CD14-positive monocyte (primary cell): ENCODE measurements at places on chromosomes 11 and 22. TPM values are rescaled to one million over a fixed set of nuclear protein-coding genes. Genes with fewer than 3 reads are reported as not detected.
A peak's percentile ranks its signal among the peaks of the same experiment; 100 is the strongest.

DNA sequence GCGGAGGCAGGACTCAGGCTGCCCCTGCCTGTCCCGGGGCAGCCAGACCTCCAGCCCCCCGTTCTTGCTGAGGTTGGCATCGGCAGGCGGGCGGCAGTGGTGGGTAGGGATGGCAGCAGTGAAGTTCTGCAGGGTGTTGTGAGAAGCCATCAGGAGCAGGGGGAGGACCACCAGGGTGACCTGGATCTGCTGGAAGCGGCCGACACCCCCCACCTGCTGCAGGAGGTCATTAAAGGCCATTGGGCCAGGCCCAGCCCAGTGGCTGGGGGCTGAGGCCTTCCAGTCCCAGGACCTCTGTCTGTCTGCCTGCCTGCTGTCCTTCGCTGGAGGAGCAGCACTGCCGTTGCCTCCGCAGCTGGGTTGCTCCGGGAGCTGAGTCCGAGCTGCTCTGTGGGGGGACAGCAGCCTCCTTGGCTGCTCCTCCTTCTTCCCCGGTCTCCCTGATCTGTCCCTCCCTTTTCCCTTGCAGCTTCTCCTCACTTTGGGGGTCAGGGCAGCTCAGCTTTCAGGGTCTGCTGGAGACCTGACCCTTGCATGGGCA, at the start of gene SLC22A6:
SLC22A6 (minus strand) TSS at position 517 of the 541 bp plus-strand sequence; CDS start at position 240, 277 bp downstream.
- no peak within 1 kb of the TSS for H3K4me3 ChIP-seq
- DNase-seq = no peak
- no peak within 1 kb of the TSS for H3K27ac ChIP-seq
- H3K4me1 ChIP-seq = no peaks in the 10 kb centered on the region
- H3K36me3 ChIP-seq = no peaks in the 10 kb centered on the region

- no peak overlapping the region for H3K4me3 ChIP-seq
- no peak overlapping the region for H3K27ac ChIP-seq
- H3K36me3 ChIP-seq = no peaks in the 10 kb centered on the region
- no peaks in the 10 kb centered on the region for H3K27me3 ChIP-seq
- no peak for DNase-seq
These were observed 20.7 kb upstream of the CPT1A start for GRCh38 chr11:68862421-68862820.

DNA sequence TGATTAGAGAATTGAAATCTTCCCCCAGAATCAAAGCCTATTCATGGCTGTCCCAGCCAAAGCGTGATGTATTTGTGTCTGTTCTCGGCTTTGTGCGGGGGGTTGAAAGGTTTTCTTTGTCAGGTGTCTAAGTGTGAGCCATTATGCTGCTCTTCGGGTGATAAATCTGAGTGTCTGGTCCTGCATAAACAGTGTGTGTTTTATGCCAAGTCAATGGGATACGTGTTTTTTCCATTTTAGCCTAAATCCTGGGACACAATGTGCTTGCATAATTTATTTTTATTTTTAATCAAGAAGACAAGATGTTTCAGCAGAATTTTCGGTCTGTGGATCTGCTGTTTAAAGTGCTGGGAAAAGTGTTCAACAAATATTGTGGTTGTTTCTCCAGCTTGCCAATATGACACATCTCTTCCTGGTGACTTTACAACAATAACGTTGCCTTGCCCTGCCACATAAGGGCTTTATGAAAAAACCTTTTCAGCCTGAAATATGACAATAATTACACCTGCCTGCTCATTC, 267.8 kb downstream of the TBC1D22A start:
- no peak overlapping the region for H3K27ac ChIP-seq
- H3K4me3 ChIP-seq = no peak overlapping the region
- no peaks in the 10 kb centered on the region for H3K4me1 ChIP-seq

DNA sequence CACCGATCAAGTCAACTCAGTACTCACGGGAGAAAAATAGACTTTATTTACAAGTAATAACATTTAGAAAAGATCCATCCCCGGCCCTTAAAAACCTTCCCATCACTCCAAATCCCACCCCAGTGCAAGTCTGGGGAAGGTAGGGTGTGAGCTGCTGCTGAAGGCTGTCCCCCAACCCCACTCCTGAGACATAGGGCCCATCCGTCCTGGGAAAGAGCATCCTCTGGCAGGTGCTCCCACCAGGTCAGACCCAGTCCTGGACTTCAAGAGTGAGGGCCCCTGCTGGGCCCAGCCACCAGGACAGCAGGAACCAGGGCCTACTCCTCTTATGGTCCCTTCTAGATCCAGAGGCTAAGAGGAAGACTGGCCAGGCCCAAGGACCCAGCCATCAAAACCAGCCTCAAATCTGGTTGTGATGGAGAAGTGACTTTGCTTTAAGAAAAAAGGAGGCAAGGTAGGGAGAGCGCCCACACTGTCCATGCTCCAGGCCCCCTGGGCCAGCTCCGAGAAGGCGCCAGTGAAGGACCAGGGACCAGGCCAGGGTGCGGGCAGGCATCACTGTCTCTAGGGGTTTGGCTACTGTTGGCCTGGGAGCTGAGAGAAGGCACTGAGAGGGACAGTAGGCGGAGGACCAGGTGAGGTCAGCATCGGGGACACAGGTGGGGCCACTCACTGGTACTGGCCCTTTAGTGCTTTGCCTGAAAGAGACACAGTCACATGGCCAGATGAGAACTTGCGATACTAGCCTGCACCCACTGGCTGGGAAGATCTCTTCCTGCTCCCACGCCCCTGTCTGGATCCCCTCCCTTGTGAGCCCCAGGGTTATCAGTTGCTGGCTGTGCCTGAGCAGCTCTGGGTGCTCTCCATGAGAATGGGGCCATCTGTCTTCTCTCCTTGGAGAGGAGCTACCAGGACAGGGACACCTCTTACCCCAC, 4.4 kb downstream of the IL18BP start:
- peaks cover 18% of the 10 kb centered on the region for H3K4me1 ChIP-seq
- H3K27ac ChIP-seq = peak overlapping the region; percentile 16
- no peak for DNase-seq
- no peaks in the 10 kb centered on the region for H3K27me3 ChIP-seq
- peaks cover 85% of the 10 kb centered on the region for H3K36me3 ChIP-seq

- H3K4me3 ChIP-seq = peak overlapping the region; percentile 5
- H3K27ac ChIP-seq = peak overlapping the region; percentile 93
- no peak for DNase-seq
- H3K27me3 ChIP-seq = no peaks in the 10 kb centered on the region
- H3K4me1 ChIP-seq = peaks cover 34% of the 10 kb centered on the region
- H3K36me3 ChIP-seq = no peaks in the 10 kb centered on the region
These were observed 12.0 kb upstream of the LGALS2 start for GRCh38 chr22:37591823-37592404.

GRCh38 chr22:44108076-44108475, 72.6 kb upstream of the PARVG start:
- H3K27ac ChIP-seq = no peak overlapping the region
- H3K4me3 ChIP-seq = no peak overlapping the region
- no peaks in the 10 kb centered on the region for H3K4me1 ChIP-seq
- peaks cover 30% of the 10 kb centered on the region for H3K36me3 ChIP-seq

GRCh38 chr22:40153705-40154104, 24.0 kb upstream of the TNRC6B start:
- no peaks in the 10 kb centered on the region for H3K27me3 ChIP-seq
- peaks cover 6% of the 10 kb centered on the region for H3K36me3 ChIP-seq
- H3K4me3 ChIP-seq = no peak overlapping the region
- no peak for DNase-seq

DNA sequence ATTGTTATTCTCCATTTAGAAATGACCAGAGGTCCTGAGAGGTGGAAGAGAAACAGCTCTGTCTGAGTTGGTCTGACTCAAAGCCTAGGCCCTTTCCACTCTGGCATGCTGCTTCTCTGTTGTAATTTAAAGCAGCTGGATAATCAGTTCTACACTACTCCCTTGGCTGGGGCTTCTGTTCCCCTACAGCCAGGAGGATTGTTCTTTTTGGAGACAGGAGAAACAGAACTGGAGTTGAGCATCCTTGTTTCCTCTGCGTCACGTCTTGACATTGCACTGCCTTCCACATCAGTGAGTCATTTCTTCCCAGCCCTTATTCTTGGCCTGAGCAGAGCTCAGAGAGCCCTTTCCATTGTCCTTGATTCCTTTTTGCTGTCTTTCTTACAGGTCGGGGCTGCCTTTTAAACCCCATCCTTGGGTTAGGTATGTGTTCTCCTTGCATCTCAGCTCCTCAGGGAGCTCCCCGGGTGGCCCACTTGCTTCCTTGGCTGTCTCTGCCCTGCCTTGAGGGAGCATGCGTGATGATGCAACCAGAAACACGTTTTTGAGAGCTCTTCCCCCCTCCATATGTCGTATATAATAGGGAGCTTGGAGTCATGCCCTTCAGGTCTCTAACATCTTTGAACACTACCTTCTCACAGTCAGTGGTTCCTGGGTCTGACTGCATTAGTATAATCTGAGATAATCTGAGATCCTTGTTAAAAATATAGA, 35.7 kb downstream of the CYB5R2 start:
- DNase-seq = no peak
- no peaks in the 10 kb centered on the region for H3K27me3 ChIP-seq
- H3K27ac ChIP-seq = no peak overlapping the region
- H3K4me1 ChIP-seq = no peaks in the 10 kb centered on the region

DNA sequence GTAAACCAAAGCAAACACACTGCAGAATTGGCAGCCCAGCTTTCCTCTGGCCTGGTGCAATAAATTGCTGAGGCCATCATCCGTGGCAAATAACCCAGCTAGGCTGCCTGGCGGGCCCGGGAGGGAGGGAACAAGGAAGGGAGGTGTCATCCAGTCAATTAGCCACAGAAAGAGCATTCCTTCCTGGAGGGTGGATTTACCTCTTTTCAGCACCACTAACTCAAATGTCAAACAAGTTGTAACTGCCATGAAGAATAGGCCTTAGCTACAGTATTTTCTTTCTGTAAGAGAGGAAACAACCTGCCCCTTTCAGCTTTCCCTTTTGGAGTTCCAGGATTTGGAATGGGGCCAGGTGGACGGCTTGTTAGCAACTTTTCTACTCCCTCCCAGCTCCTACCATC, 163.8 kb upstream of the BDNF start:
- no peak for DNase-seq
- H3K36me3 ChIP-seq = no peaks in the 10 kb centered on the region
- no peaks in the 10 kb centered on the region for H3K4me1 ChIP-seq

DNA sequence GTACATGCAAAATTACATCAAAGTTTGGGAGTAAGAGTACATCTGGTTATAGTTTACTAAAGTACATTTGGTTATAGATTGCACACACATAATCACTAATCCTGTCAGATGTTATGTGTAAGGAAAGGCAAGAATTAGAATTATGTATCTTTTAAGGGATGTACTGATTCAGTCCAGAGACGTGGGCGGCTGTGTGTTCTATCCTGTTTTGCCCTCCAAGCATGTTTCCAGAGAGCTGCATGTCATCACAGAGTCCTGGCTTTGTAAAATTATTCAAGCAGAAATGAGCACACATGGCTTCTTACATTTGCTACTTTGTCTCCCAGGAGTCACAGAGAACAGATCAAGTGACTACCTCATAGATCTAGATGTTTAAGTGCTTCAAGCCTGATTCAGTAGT, 33.2 kb upstream of the CEP126 start:
- no peak overlapping the region for H3K4me3 ChIP-seq
- no peaks in the 10 kb centered on the region for H3K27me3 ChIP-seq
- no peak overlapping the region for H3K27ac ChIP-seq
- H3K4me1 ChIP-seq = no peaks in the 10 kb centered on the region
- no peaks in the 10 kb centered on the region for H3K36me3 ChIP-seq
- DNase-seq = no peak

- H3K4me3 ChIP-seq = no peak overlapping the region
- peaks cover 4% of the 10 kb centered on the region for H3K4me1 ChIP-seq
- no peak for DNase-seq
These were observed 859.0 kb downstream of the FAM181B start for GRCh38 chr11:81874635-81875034.

DNA sequence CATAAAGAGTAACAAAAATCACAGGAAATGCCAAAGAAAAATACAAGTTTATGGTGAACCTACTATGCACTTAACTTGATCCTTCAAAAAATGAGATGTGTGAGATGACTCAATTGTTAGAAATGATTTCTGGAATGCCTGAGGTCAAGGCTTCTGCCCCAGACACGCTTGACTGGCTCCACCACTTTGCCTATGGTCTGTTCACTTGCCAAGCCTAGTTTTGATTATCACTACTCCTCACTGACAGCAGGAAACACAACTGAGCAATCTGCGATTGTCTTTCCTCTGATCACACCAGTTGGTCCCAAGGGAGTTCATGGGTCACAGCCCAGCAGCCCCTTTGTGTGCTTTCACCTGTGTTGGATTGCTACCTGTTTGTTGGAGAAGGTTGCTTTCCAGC, 20.6 kb upstream of the PRDM10 start:
- no peak for DNase-seq
- H3K4me3 ChIP-seq = no peak overlapping the region
- no peak overlapping the region for H3K27ac ChIP-seq
- no peaks in the 10 kb centered on the region for H3K36me3 ChIP-seq
- no peaks in the 10 kb centered on the region for H3K27me3 ChIP-seq
- H3K4me1 ChIP-seq = no peaks in the 10 kb centered on the region

- H3K27ac ChIP-seq = no peak overlapping the region
- peak; percentile 34 for DNase-seq
- H3K4me3 ChIP-seq = no peak overlapping the region
- H3K27me3 ChIP-seq = no peaks in the 10 kb centered on the region
These were observed 74.8 kb upstream of the SLC22A12 start for GRCh38 chr11:64516226-64516625.

DNA sequence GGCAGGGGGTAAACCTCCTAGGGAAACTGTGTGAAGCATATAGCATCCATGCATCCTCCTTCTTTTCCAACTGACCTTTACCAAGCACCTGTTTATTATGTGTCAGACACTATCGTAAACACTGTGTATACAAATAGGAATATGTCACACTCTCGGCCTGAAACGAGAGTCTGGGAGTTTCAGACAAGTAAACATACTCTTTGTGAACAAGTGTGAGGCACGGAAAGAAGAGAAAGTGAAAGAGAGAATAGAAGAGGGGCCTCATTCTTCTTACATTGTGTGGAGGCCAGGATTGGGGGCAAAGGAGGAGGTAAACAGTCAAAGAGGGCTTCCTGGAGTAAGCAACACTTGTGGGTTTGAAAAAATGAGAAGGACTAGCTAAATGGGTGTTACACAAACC, 16.4 kb downstream of the CSNK2A3 start:
- H3K27ac ChIP-seq = no peak overlapping the region
- DNase-seq = no peak
- no peaks in the 10 kb centered on the region for H3K27me3 ChIP-seq
- no peaks in the 10 kb centered on the region for H3K4me1 ChIP-seq
- no peaks in the 10 kb centered on the region for H3K36me3 ChIP-seq

- no peak overlapping the region for H3K27ac ChIP-seq
- DNase-seq = no peak
- H3K36me3 ChIP-seq = no peaks in the 10 kb centered on the region
These were observed 176.1 kb downstream of the LRRC4C start for GRCh38 chr11:41283191-41283930.

TECTA gene
- polyA plus RNA-seq = not detected

OR8D4 gene
- not detected for polyA plus RNA-seq

HOATZ gene
- polyA plus RNA-seq = not detected

MPPED2 gene
- polyA plus RNA-seq = 0.15 and 0.29 TPM in 2 replicates

FGF3 gene
- not detected for polyA plus RNA-seq

PRRG4 gene
- 8.7 TPM for polyA plus RNA-seq

SCUBE2 gene
- polyA plus RNA-seq = not detected

OR5D18 gene
- not detected for polyA plus RNA-seq

APBB1 gene
- 1.8 and 2.4 TPM in 2 replicates for polyA plus RNA-seq

MIOX gene
- polyA plus RNA-seq = not detected in 2 replicates

PITPNM1 gene
- polyA plus RNA-seq = 22.2 TPM
